ENCODE measurements at places on chromosomes 11 and 22.

DNA sequence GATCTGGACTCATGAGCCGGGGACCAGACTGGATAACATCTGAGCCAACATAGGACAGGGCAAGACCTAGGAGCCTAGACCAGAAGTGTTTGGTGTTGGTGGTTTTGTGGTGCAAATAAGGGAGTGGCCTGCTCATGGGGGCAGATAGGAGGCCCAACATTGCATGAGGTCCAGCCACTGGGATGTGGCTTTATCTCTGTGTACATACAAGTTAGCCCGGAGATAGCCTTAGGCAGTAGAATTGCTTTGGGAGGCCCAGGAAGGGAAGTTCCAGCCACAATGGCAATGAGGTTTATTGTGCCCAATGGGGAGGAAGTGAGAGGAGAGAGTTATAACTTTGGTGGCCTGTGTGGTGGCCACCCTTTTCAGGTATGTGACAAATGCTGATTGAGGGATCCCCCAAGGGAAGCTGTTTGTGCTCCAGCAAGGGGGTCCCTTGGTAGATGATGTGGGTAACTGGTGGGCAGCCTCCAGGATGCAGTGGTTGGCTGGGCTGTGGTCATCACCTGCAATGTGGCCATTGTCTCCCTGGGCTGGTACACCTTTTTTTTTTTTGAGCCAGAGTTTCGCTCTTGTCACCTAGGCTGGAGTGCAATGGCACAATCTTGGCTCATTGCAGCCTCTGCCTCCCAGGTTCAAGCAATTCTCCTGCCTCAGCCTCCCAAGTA, 6.4 kb downstream of the LMO2 start:
- no peak for DNase-seq

- DNase-seq, result no peak
Measured at GRCh38 chr11:69157822-69158231, 2.1 kb downstream of the SMIM38 start.

DNA sequence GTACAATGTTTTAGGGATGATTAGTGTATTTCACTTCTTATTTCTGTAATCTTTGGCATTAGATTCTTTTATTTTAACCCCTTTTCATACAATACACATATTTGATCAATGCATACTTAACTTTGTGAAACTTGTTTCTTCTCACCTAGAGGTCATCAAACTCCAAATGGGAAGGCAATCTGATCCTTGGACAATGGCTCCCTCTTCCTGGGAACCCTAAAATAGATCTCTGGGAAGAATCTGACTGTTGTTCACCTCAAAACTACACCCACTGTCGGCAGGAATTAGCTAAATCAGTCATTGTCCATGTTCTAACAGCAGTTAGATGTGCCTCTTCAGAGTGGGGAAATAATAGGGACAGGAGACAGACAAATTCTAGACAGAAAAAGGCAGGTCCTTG, 707.4 kb upstream of the CHORDC1 start:
- DNase-seq, result no peak

DNA sequence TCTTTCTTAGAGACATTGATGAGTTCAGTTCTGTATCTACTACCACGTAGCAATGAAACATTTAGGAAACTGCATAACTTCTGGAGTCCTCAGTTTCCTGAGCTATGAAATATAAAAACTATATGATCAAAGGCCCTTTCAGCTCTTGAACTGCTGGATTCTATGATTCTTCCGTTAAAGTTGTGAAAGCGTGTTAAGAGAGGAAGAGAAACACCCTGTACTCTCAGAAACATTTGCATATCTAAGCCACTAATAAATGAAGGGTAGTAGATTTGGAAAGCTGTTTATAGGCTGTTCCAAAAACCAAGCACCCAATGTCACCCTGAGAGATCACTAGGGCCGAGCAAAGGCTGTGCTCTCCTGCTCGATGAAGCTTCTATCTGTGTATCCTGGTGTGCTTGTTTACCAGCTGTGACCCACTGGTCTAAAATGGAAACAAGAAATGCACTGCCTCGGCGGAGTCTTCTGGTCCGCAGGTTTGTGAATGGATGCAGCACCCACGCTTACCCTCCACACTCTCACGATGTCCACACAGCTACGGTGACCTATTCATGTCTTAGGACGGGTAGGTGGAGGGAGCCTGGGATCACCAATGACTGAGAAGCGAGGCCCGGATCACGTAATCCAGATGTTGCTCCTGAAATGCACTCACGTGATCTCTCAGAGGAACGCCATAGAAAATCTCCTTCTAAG, 325.8 kb downstream of the OPCML start:
- no peak for DNase-seq

DNA sequence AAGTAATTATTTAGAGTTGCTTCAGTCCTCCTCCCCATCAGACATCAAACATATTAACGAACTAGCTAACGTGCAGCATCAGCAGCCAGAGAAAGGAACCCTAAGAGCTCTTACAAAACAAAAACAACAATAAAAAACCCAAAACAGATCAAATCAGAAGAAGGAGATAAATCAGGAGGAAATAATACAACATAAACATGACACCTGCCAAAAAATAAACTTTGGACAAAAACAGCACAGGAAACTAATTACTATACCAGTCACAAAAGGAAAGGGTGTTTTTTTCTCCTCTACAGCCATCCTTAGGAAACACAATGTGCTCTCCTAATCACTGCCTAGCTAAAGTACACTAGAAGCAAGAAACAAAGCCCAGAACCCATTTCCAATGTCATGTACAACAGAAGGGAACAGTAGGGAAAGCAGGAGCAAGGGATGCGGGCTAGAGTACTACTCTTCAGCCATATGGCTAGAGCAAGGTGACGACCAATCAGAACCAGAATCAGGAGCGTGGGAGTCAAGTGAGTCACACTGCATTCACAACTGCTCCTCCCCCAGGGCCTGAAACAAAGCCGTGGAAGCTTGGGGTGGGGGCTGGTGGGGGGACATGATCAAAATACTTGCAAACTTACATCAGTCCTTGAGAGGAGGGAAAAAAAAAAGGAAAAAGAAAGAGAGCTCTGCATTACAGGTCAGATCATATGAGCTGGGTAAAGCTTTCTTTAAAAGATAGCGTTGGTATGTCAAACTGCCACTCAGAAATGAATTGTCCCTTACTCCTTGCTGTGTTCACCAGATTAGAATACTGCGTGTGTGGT, 60.4 kb downstream of the LARGE2 start:
- DNase-seq, result peak; percentile 75
